CD4-positive, alpha-beta T cell treated with Interleukin-2 at 100 ng/mL for 4 hours (primary cell): ENCODE measurements at places on chromosomes 3 and 15.

DNA sequence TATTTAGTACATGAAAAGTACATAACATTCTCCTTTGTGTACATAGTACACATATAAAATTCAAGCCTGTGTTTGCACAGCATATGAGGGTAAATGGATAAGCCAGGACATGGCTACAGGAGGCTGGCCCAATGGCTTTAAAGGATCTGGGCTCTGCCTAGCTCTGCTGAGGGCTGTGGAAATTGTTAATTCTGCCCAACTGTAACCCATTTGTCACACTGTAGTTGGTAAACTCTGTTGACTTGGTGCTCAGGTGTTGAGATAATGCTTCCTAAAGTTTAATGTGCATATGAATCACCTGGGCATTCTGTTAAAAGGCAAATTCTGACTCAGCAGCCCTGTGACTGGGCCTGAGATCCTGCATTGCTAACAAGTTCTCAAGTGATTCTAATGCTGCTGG, 196.5 kb upstream of the ZPLD1 start:
- no peak for DNase-seq

DNA sequence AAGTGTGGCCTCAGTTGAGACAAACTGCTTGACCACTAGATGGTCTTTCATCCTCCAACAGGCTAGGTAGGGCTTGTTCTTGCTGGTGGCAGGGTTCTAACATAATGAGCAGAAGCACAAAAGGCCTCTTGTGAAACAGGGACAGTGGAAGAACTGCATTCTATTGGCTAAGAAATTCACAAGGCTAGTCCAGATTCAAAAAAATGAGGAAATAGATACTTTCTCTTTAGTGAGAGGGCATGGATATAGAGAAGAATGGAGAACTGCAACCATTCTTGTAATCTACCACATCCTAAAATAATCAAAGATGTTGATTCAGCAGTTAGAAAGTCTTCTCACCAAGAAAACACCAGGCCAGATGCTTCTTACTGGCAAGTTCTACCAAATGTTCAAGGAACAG, 143.7 kb upstream of the LRIG1 start:
- DNase-seq = no peak

DNA sequence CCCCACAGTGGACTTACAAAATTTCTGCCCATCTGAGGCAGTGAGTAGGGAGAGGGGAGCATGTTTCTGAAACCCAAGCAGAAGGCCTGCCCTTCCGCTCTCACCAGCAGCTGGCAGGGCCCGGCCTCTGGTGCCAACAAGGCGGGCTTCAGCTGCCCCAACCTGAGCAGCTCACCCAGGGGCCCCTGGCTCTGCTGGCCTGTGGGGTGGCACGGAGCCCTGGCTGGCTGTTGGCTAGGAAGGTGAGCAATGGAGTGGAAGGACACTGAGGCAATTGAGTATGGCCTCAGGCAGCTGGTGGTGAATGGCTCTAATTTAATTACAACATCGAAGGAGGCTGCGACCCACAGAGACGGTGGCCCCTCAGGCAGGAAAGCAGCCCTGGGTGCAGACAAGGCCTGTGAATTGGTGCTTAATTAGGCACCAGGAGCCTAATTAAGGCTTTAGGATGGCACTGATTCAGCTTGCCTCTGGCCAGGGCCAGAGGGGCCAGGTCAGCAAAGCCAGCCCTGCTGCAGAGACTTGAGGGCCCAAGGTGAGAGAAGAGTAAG, 60.9 kb downstream of the ST8SIA2 start:
- DNase-seq = no peak

- DNase-seq = peak; percentile 52
These were observed 19.2 kb downstream of the FYCO1 start for GRCh38 chr3:45976191-45977091.

DNA sequence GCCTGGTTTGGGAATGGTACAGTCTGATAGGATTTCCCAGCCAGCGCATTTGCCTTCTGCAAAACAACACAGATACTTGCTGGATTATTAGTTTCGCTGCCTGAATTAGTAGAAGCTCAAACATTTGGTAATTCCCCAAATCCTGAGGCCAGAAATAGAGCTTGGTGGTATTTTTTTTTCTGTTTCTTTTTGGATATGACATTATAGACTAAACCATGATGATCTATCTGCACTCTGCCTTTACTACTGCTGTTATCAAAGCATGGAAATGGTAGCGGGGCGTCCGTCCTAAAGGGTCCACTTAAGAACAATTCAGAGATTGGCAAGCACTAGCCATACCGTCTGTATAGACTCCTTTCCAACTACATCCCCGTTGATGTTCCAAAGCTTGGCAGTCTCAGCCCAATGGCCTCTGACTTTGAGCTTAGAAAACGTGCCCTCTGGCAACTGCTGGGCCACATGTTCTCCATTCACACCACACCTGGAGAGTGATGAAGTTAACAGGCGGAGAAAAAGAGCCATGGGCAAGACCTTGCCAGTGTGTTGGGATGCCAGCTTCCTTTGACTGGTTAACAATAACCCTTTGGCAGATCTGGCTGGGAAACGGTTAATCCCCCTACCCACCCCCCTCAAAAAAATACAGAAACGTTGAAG, 241.0 kb upstream of the NR2F2 start:
- DNase-seq = no peak

DNA sequence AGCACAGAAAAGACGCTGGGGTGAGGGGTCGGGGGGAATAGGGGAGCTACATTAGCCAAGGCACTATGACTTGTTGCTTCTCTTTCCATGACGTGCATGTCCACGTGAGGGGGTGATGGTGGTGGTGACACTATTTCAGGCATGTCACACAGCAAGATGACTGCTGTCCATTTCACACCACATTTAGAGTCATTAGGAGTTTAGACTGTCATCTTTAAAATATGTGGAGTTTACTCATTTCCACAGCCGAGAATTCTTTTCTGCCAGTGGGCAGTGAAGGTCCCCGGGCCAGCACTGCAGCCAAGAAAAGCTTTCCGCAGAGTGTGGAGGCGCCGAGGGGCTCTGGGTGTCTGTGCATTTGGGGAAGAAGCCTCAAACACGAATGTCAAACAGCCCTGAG, 954 bp upstream of the DGKG start:
- DNase-seq = no peak

DNA sequence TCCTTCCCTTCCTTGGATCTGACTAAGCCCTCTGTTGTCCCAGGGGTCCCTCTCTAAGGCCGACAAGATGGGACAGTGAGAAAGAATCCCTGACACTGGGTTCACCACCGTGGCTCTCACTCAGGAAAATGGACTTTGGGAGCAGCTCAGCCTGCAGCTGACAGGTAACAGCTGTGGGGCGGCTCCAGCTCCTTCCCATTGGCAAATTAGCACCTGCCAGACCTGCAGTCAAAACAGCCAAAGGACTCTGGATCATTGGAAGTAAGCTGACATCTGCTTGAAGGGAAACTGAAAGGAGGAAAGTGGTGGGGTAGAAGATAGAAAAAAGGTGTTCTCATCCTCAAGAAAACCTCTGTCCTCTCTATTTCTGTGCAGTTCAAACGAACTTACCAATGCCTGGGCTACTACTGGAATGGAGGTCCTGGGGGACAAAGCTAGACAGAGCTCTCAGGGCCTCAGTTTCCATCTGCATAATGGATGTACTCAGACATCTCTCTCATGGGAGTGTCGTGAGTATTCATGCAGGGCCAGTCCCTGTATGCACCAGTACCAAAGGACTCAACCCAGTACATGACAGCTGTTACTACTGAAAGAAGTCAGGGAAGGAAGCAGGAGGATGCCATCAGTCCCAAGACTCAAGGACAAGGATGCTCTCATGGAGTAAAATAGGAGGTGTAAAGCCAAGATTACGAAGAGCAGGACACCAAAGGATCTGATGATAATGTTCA, 53.6 kb upstream of the DCLK3 start:
- DNase-seq = no peak

DNA sequence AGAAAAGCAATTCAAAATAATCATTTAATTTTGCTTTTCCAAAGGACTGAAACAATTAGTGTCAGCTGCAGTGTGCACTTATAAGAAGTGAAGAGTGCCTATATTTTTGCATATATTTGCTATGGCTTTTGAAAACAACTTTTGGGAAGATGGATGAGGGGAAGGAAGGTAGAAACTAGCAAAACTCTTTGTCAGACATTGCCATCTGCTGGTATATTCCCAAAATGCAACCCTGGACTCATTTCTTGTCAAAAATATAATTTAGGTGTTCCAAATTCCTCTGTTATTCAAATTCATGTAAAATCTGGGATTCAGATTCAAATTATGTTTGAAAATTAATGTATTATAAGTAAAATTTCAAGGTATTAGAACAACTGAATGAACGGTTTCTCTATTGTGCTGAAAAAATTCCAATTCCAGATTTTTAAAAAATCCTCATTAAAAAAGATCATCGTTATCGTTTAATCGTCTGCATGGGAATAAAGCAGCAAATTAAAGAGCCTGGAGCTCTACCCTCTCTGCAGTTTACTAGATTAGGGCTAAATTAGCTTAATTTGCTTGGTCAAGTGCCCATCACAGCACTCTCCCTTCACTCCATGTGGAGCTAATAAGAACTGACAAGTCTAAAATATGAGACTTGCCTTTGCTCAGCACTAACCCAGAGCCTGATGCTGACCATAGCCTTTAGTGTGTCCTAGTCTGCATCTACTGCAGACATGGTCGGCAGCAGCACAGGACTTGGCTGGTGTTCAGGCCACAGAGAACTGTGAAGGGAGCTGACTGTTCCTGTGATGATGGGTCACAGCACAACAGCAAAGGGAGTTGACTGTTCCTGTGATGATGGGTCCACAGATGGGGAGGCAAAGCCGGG, 67.9 kb upstream of the MITF start:
- no peak for DNase-seq
